ENCODE measurements at places on chromosomes 7 and 10.
A peak's percentile ranks its signal among the peaks of the same experiment; 100 is the strongest.

DNA sequence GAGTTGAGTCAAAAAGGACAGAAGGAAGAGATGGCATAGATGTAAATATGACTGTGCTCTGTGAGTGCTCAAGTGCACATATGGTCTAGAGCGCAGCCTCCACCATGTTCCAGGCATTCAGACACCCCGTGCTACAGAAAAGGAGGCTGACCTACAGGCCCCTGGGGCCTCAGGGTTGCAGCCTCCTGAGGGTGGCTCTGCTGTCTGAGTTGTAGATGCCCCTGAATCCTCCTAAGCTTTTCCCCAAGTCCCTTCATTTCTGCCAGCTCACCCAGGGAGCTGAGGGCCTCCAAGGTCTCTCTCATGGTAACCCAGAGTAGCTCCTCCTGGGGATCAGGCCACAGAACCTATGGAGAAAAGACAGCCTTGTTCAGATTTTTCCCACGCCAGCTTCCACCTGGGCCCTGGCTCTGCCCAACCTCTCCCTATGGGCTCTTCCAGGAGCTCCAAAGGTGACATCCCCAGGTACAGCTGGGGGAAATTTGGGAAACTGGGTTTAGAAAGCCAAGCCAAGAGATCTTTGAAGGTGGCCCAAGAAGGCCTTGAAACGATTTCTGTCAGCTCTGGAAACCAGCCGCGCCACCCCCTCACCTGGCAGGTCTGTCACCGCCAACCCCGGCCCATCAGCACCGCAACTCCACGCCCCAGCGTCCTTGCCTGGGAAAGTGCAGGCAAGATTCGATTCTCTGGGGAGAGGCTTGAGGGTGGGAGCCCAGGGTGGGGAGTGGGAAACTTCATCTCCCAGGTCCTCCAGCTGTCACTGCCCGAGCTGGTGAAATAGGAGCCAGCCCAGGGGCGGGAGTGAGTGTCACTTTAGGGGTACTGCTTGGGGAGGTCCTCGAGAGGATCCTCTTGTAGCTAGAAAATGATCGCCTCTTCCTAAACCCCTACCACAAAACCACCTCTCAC, 2.4 kb downstream of the ZNF467 start:
- DNase-seq: peak; percentile 38

GRCh38 chr10:58599927-58600553, 87.4 kb downstream of the BICC1 start:
- DNase-seq: no peak

DNA sequence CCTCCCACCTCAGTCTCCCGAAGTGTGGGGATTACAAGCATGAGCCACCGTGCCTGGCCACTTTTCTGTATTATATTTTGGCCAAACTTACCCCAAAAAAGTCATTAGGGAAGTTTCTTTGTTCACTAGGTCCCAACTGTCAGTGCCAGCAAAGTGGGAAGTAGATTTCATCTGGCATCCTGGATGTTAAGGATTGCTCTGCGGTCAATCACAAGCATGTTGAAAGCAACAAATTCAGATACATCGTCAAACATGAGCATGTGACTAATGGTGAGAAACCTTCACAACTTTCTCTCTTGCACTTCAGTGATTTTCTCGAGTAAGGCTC, 14.3 kb upstream of the LRRC17 start:
- no peak for DNase-seq

- no peak for DNase-seq
Observed at GRCh38 chr10:129030996-129031843, 435.8 kb upstream of the MGMT start.

- DNase-seq: no peak
Observed at GRCh38 chr7:114574384-114574783, 159.8 kb downstream of the FOXP2 start.

- DNase-seq: peak; percentile 2
Observed at GRCh38 chr10:69004821-69005220, 16.2 kb downstream of the KIFBP start.

DNA sequence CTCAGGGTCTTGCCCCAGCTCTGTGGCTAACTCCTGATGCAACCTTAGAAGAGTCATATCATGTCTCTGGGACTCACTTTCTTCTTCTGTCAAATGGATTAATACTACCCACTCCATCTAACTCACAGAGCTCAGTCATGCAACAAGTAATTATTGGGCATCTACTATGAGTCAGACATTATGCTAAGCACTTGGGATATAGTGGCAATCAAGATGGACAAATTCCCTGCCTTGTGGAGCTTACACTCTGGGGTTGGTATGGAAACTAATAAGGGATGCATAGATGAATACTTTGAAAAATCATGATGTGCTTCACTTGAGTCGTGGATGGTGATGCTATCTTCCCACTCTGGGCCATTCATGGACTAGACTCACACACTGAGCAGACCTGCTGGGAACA, 88.9 kb downstream of the KCNMA1 start:
- no peak for DNase-seq

- DNase-seq: no peak
Observed at GRCh38 chr10:127420138-127420684, 128.9 kb upstream of the NPS start.

GRCh38 chr7:12911053-12911452, 223.6 kb downstream of the ARL4A start:
- DNase-seq: no peak

- DNase-seq: peak; percentile 31
Observed at GRCh38 chr10:75070961-75071428, 40.5 kb upstream of the SAMD8 start.

Measured in NCI-H510A treated with DMSO at 0.1 percent for 48 hours (cell line).